NCI-H69 (cell line): ENCODE measurements at places on chromosomes 13 and 19.

DNA sequence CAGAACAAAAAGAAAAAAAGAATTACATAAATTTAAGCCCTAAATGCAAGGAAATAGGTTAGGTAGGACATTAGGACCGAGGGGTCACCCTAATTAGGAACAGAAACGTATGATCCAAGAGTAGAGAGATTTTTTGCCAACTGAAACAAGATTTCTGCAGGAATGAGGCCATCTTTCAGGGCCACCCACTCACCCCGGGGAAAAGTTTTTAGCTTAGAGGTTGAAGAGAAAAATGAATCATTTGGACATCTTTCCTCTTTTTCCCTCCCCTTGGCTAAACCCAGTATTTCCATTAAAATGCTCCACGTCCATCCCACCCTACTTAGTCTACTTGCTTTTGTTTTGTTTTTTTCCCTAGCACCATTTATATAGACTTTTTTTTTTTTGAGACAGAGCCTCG lies 10.6 kb upstream of the PNMA8A start:
- DNase-seq, result no peak

DNA sequence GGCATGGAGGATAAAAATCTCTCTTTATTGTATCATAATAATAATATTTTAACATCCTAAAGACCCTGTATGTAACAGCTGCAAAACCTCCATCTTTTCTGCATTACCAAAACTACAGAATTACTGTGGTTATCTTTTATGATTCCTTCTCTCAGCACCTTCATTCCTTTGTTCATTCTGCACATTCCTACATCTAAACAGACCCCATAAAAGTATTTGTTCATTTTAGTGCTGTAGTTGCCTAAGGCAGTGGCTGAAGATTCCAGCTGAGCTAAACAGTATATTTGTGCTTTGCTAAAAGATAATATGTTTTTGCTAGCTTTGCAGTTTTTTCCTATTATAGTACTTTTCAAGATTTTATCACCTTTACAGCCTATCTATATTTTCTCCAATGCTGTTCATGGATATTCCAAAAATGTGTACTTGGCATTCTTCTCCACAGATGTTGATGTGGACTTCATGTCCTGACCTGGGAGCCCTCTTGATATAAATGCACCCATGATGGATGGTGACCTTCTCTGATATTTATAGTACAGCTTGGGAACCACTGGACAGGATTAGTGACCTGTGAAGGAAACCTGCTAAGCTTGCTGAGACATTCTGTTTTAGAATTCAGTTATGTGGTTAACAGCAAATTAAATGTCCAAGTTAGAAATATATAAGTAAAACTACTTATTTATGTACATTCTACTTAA lies 2832.9 kb upstream of the PCDH20 start:
- DNase-seq, result no peak

- no peak for DNase-seq
Measured at GRCh38 chr13:30493658-30494381, 28.1 kb upstream of the HMGB1 start.

DNA sequence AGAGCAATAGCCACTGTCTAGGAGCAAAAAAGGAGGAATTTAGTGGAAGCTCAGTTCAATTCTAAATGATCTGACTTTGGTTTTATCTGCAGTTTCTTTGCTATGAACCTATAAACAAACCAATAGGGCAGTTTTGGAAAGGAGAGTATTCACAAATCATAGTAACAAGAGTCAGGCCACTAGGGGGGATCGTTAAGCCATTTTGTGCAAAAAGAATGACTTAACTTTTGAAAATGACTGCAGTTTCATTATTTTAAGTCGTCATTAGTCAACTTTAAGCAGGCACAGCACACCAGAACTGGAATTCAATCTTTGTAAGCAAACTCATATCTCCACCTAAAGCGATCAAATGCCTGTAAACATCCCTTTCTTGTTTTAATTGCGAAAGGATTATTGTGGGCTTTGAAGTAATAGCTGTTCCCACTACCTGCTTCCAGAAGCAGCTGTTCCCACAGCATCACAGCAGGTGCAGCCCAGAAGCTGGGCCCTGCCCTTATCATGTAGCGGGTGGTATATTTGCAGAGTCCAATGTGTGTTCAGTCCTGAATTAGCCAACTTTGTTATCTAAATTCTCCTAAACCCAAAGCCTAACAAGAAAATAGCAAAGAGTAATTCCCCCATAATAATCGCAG lies 51.5 kb downstream of the SOX21 start:
- DNase-seq, result peak; percentile 74

DNA sequence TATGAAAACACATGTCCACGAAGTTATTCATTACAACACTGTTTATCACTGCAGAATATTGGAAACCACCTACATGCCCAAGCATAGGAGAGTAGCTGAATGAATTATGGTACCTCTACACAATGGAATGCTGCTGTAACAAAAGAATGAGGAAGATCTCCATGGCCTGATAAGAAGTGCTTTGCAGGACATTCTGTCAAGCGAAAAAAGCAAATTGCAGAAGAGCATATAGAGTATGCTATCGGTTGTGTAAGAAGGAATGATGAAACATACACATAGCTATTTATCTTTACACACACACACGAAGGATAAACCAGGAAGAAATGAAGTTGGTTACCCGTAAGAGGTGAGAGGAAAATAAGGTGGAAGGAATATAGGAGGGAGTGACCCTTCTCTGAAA lies 37.5 kb upstream of the CEACAM20 start:
- no peak for DNase-seq

DNA sequence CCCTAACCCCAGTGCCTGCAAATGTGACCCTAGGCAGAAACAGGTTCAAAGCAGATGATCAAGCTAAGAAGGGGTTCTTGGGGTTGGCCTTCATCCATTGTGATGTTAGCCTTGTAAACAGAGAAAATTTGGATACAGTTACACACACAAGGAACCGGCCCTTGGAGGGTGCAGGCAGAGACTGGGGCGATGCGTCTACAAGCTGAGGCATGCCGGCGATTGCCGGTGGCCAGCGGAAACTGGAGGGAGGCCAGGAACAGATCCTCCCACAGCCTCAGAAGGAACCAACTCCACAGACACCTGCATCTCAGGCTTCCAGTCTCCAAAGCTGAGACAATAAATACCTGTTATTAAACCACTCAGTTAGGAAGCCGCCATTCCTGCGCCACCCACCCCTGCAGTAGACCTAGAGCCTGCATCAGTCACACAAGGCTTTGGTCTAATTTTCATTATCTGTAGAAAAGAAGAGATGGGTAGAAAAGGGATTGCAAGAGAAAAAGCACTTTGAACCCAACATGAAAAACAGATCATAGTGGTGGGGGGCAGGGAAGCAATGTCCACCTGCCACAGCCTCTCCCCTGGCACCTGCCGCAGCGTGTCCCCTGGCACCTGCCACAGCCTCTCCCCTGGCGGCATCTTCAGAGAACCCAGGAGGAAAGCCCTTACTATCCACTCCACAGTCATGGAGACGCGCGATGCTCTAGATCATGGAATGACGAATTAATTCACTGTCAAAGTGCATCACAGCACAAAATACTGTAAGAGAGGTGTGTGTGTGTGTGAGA lies 119.7 kb upstream of the SOX1 start:
- peak; percentile 58 for DNase-seq

DNA sequence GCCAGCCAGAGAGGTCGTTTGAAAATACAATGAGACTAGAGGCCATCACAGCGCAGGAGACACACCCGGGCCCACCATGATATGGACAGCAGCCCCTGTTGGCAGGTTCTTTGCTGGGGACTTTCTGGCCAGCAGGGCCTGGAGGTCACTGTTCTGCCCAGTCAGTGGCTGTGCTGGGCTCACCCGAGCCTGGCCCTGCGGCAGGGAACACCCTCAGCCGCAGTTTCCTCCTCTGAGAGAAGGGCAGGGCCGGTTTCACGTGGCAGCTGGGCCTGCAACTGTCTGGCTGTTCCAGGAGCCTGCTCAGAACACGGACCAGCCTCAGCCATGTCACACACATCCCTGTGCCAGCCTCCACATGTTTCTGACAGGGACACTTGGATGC lies 39.4 kb downstream of the ADPRHL1 start:
- no peak for DNase-seq

DNA sequence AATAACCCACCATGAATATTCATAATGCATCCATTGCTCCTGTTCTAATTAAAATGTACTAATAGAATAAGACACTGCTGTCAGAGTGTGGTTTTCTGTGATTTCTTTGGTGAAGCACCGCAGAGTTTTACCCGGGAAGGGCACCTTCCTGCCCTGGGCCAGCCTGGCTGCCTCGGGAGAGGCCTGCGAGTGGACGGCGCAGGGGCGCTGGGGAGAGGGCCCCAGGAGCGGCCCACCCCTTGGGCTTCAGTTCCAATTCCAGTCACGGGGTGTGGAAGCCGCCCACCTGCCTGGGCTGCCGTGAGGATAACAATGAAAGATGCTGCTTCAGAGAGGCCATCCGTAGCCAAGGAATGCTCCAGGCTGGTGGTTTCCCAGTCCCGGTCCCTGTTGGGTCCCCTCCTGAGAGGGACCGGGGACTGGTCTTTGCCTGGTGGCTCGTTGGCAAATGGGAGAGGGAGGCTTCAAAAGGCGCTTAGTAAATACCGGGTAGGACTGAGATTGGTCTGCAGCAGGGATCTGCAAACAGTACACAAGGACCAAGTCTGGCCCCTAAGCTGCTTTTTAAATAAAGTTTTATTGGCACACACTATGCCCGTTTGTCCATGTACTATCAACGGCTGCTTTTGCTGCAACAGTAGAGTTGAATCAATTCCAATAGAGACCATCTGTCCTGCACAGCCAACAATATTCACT lies 18.0 kb downstream of the TCF3 start:
- DNase-seq, result no peak

- no peak for DNase-seq
Measured at GRCh38 chr13:41244556-41244955, 18.8 kb downstream of the MTRF1 start.

- DNase-seq, result peak; percentile 57
Measured at GRCh38 chr19:41735071-41735600, 20.2 kb upstream of the CEACAM6 start.

GRCh38 chr19:960020-960419 lies 24.1 kb upstream of the WDR18 start:
- DNase-seq, result no peak

DNA sequence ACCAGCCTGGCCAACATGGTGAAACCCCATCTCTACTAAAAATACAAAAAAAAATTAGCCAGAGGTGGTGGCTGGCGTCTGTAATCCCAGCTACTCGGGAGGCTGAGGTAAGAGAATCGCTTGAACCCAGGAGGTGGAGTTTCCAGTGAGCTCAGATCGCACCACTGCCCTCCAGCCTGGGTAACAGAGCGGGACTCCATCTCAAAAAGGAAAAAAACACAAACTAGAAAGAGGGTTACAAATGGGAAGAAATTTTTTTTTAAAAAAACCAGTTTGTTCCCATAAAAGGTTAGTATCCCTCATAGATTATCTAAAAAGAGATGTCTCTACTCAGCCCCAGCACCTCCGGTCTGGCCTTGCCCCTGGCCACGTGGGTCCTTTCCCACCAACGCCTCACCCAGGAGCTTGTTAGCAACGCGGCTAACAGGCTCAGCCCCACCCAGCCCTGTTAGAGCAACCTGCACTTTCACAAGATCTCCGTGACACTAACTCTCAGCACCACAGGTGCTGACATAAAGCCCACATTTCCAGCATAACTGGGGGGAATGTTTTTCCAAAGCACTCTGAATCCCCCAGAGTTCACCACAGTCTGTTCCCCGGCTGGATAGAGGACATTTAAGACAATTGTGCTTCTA lies 4.3 kb downstream of the DMKN start:
- peak; percentile 58 for DNase-seq

DNA sequence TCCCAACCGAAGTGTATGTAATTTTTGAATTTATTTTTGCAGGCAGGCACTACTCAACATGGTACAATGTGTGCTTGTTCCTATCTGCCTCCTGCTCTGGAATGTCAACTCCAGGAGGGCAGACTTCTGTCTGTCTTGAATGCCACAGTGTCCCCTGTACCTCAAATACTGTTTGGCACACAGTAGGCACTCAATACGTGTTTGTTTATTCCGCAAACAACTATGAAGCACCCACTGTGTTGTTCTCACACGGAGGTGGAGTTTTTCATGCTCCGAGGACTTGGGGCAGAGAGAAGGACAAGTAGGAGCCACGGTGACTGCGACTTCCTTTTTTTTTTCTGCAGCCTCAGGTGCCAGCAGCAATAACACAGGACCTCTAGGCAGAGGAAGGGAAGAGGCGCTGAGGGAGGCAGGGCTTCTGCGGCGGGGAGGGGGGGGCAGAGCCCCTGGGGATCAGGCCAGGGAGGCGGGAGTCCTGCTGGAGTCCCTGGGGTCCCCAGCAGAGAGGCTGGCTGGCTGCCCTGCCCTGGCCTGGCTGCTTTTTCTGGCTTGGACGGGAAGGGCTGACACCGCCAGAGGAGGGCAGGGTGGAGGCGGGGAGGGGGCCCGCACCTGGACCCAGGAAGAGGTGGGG lies 29.3 kb upstream of the TNFAIP8L1 start:
- peak; percentile 70 for DNase-seq

DNA sequence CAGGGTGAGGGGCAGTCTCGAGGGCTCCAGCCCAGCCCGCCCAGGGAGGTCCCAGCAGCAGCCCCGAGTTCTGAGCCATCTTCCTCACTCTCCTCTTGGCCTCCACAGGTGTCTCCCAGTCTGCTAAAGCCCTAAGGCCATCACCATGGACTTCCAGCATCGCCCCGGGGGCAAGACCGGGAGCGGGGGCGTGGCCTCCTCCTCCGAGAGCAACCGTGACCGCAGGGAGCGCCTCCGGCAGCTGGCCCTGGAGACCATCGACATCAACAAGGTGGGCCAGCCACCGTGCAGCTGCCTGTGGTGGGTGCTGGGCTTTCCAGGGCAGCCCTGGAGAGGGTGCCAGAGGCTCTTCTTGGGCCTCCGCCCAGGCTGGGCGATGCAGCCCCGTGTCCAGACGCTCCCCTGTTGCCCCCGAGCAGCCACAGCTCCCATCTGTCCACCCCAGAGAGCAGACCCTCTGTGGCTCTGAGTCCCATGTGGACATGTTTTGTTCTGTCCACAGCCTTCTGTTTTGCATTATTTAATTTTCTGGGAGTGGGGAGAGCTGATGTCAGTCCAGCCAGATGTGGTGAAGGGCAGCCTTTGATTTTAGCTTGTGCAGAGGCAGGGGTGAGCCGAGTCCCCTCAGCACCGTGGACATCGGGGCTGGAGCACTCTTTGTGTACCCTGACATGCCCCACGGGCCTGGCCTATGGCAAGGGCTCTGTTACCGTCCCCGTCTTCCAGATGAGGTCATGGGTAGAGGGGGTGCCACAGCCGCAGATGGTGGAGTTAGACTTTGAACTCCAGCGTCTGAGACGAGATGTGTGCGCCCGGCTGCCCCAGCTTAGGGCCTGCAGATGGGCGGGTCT lies 5.6 kb upstream of the AMH start:
- DNase-seq, result no peak

- DNase-seq, result peak; percentile 52
Measured at GRCh38 chr13:94411747-94412146, 67.7 kb downstream of the DCT start.

- no peak for DNase-seq
Measured at GRCh38 chr13:74111399-74111798, 22.8 kb downstream of the KLF12 start.

DNA sequence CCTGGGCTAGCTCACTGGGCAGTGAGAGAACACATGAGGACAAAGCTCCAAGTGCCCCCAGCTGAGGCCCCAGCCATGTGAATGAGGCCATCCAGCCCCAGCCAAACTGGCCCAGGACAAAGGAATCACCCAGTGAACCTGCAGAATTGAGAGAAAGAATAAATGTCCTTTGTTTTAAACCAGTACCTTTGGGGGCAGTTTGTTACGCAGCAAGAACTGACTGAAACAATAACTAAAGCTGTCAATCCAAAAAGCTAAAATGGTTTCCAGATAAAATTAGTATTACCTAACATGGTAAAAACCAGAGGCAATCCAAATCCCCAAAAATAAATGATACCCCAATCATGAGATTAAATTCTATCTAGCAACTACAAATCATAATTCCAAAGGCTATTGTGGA lies 69.6 kb downstream of the ZNF557 start:
- no peak for DNase-seq

- DNase-seq, result no peak
Measured at GRCh38 chr13:30898678-30899241, 7.3 kb upstream of the MEDAG start.
